Activated CD4-positive, alpha-beta T cell treated with anti-CD3 and anti-CD28 coated beads for 48 hours (primary cell): ENCODE measurements at places on chromosomes 13 and 19.

GRCh38 chr13:97499181-97499580, 65.2 kb downstream of the RAP2A start:
- no peak for DNase-seq

GRCh38 chr13:94020426-94020825, 459.1 kb downstream of the DCT start:
- DNase-seq, result no peak

GRCh38 chr13:19567820-19568534, 6.6 kb upstream of the TPTE2 start:
- no peak for DNase-seq

DNA sequence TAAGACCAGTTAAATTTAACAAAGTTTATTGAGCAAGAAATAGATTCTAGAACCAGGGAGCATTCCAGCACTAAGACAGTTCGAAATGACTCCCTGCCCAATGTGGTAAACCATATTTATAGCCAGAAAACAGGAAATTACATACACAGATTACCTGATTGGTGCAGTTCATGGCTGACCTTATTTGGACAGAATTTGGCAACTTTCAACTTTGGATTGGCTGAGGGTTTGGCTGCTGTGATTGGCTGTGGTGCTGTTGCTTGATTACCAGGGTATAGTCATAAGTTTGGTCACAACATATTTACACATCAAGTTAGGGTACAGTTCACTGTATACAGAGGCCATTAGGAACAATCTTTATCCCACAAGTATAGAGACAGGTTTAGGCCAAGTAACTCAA, 984.8 kb upstream of the MIR17HG start:
- DNase-seq, result no peak

DNA sequence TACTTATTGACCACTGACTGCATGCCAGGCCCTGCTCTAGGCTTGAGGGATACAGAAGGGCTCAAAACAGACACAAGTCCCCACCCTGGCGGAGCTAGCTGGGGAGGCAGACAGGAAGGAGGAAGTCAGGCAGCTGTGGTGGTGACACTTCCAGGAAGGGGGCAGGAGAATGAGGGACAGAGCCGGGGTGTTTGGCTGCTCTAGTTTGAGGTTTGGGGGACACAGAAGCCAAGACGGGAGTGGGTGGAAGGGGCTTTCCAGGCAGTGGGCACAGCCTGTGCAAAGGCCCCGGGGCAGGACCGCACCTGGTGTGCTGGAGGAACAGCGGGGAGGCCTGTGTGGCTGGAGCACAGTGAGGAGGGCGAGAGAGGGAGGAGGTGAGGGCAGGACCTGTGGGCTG, 4.0 kb downstream of the MRPL54 start:
- no peak for DNase-seq

DNA sequence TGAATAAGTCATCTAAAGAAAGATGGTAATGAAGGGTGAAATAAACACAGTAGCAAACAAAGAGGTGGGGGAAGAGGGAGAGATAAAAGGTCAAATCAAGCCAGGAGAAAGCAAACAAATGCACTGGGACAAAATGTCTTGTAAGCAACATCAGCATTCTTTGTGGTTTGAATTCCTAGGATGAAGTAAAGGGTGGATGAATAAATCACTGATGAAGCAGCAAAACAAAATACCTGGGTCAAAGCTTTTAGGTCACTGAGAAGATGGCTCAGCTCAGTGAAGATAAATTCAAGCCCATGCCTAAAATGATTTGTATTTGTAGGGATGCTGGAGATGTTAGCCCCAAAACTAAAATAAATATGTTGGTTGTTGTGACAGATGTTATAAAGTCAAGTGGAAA, 86.5 kb upstream of the FBXL3 start:
- no peak for DNase-seq

- peak; percentile 88 for DNase-seq
Observed at GRCh38 chr19:3304871-3305423, 61.4 kb upstream of the NFIC start.
